ENCODE measurements at places on chromosomes 16 and 17. TPM values are rescaled to one million over a fixed set of nuclear protein-coding genes. Genes with fewer than 3 reads are reported as not detected.

The AANAT gene
- not detected for total RNA-seq

The NME1 gene
- 100 TPM for total RNA-seq

The MPDU1 gene
- 60.6 TPM for total RNA-seq

The ADORA2B gene
- 4.7 TPM for total RNA-seq

The COL1A1 gene
- total RNA-seq: 0.48 TPM

The NATD1 gene
- 2.6 TPM for total RNA-seq

The OR4D1 gene
- total RNA-seq: 0.18 TPM

The TEKT3 gene
- total RNA-seq: not detected

The HOXB7 gene
- not detected for total RNA-seq

The ALOX12B gene
- 3.2 TPM for total RNA-seq

The CCDC40 gene
- 0.50 TPM for total RNA-seq

The CD300LF gene
- total RNA-seq: not detected

The PITPNC1 gene
- 65.3 TPM for total RNA-seq

The PRDM7 gene
- not detected for total RNA-seq

The PFN1 gene
- 1,929 TPM for total RNA-seq

The MRPL10 gene
- 84.1 TPM for total RNA-seq

The EPOP gene
- total RNA-seq: 27.5 TPM

The PRR14 gene
- total RNA-seq: 111 TPM

The CDC42EP4 gene
- 1.8 TPM for total RNA-seq

The FSCN2 gene
- total RNA-seq: 0.86 TPM

The SUPT6H gene
- 91.8 TPM for total RNA-seq

The GNAO1 gene
- 0.25 TPM for total RNA-seq

The KRTAP9-2 gene
- total RNA-seq: not detected

The MYOCD gene
- not detected for total RNA-seq

The DNAI2 gene
- 0.25 TPM for total RNA-seq

The TVP23A gene
- total RNA-seq: not detected

The TNS4 gene
- 1.7 TPM for total RNA-seq

The LLGL2 gene
- 12.0 TPM for total RNA-seq

The CA7 gene
- total RNA-seq: not detected

The TMEM100 gene
- total RNA-seq: not detected

The C16orf92 gene
- not detected for total RNA-seq

The NOD2 gene
- 0.59 TPM for total RNA-seq

The RHBDF2 gene
- total RNA-seq: 30.4 TPM

The ARHGDIG gene
- total RNA-seq: not detected

The CSH2 gene
- 2.2 TPM for total RNA-seq

The KRTAP2-2 gene
- total RNA-seq: not detected

The SLFN12L gene
- total RNA-seq: 43.2 TPM

The CCL8 gene
- not detected for total RNA-seq

The SSTR5 gene
- total RNA-seq: not detected

The PRSS21 gene
- total RNA-seq: 1.8 TPM

The HEATR3 gene
- 18.6 TPM for total RNA-seq

The GNG13 gene
- total RNA-seq: not detected

The ST6GALNAC2 gene
- not detected for total RNA-seq

The KDM6B gene
- 41.2 TPM for total RNA-seq

The CD19 gene
- 0.32 TPM for total RNA-seq

The ZFPM1 gene
- total RNA-seq: 15.5 TPM

The ARL5C gene
- 0.25 TPM for total RNA-seq

The PPM1E gene
- total RNA-seq: 0.04 TPM

The DPEP1 gene
- not detected for total RNA-seq

The NUDT21 gene
- 308 TPM for total RNA-seq

The KCNJ18 gene
- not detected for total RNA-seq

The CDH5 gene
- total RNA-seq: not detected

The PYDC1 gene
- total RNA-seq: not detected

The B4GALNT2 gene
- total RNA-seq: 0.02 TPM

The ZP2 gene
- total RNA-seq: not detected

The C17orf107 gene
- 2.9 TPM for total RNA-seq

The CEP295NL gene
- total RNA-seq: not detected

The TBKBP1 gene
- total RNA-seq: 21.4 TPM

The GCGR gene
- total RNA-seq: not detected
